ENCODE measurements at places on chromosomes 7 and 10.

- DNase-seq = no peak
These were observed 146.1 kb upstream of the FRMD4A start for GRCh38 chr10:14476641-14477407.

DNA sequence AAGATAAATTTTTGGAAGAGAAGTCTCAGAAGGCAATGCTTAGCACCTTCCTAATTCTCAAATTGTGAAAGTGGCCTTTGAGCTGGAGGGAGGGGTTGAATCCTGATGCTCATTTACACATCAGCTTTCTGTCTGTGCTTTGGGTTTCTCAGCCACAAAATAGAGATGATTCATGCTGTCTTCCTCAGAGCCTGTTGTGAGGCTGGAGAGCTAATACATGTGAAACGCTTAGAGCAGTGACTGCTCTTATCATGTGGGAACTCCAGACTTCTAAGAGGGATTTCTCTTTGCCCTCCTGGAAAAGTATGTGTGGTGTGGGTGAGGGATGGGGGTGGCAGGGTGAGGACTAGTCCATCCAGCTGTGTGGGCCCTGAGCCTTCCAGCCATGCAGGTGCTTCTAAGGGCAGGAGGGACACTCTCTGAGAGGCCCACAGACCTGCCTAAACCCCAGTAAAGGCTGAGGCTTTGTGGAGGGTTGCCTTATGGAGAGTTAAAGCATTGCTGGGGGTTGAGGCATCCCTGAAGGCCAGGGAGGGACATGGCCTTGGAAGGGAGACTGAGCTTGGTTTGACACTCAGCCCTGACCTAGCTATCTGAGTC lies 4.8 kb upstream of the EVX1 start:
- DNase-seq = no peak

- DNase-seq = no peak
These were observed 50.3 kb upstream of the PIP4K2A start for GRCh38 chr10:22764639-22765038.

GRCh38 chr10:44105696-44106095 lies 279.2 kb downstream of the CXCL12 start:
- DNase-seq = no peak

DNA sequence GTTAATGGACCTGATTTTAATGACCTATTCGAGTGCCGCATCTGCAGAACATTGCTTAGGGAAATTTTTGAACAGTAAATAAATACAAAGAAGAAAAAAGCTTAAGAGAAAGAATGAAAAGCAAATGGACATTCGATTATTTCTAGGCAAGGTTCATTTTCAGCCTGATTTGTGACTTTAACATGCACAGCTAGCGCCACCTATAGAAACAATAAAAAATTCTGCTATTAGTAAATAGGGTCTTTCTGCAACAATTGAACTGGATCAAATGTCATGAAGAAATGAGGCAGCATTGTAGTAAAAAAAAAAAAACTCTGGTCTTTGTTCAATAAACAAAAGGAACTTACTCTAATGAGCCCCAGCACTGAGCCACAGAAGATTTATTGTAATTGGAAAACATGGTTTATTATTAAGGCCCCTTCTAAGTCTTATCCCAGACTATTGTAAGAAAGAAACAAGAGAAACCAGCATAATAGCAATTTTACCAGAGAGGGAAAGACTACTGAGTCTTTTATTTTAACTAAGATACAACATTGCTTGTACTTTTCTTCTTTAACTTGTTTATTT lies 41.4 kb upstream of the GHITM start:
- DNase-seq = peak; percentile 15

- no peak for DNase-seq
These were observed 92.8 kb downstream of the CPXM2 start for GRCh38 chr10:123798856-123799255.

DNA sequence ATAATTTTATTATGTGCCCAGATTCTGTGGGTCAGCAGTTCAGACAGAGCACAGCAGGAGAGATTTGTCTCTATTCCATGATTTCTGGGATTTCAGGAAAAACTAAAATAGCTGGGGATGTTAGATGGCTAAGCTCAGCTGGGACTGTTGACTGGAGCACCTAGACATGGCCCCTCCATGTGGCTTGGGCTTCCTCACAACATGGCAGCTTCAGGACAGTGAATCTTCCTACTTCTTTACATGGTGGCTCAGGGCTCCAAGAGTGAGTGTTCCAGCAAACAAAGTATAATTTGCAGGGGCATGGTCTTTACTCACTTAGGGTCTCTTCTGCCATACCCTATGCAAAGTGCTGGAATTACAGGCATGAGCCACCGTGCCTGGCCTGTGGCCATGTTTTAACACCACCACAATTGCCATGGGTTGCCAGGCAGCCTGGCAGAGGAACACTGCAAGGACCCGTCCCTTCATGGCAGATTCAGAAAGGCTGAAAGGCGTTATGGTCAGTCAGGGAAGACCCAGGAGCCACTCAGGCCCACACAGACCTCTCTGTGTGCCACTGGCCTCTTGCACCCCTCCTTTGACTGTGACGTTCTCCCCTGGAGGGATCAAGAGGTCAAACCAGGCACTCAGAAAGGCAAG lies 50.8 kb upstream of the ZMIZ1 start:
- no peak for DNase-seq

GRCh38 chr7:106459397-106460072 lies 174.8 kb upstream of the NAMPT start:
- no peak for DNase-seq

DNA sequence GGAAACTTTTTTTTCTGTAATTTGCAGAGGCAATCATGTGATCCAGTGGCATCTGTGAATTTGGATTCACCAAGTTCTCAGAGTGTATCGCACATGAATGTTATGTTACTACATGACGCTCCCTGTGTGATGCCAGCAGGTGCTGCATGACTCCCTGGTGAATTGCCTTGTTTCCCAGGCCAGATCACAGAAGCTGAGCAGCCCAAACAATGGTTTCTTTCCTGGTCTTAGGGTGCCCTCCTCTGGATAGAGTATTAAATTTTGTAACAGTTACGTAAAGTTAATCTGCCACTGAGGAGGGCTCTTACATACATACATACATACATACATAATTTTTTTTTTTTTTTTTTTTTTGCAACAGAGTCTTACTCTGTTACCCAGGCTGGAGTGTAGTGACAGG lies 3.6 kb downstream of the ZSCAN21 start:
- no peak for DNase-seq

DNA sequence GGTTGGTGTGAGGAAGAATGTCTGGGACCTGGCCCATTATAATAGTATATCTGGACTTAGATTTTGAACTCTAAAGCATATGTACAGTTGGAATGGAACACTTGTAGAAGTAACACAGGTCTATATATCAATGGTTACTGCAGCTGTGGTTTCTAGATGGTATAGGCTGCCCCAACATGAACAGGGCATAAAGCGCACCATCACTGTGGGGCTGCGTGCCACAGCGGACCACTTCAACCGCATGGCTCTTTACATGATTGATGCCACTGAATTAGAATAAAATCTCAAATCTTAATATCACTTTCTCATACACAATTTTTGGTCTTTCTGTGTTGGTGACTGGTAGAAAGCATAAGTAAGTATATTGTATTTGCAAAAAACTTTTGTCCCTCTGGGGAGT lies 59.5 kb downstream of the KLRG2 start:
- no peak for DNase-seq

- no peak for DNase-seq
These were observed 129.2 kb downstream of the ADCY1 start for GRCh38 chr7:45703373-45703821.

- DNase-seq = no peak
These were observed 799.9 kb downstream of the TNS3 start for GRCh38 chr7:46781901-46782439.

- no peak for DNase-seq
These were observed 28.0 kb downstream of the HERC4 start for GRCh38 chr10:68047122-68047521.

DNA sequence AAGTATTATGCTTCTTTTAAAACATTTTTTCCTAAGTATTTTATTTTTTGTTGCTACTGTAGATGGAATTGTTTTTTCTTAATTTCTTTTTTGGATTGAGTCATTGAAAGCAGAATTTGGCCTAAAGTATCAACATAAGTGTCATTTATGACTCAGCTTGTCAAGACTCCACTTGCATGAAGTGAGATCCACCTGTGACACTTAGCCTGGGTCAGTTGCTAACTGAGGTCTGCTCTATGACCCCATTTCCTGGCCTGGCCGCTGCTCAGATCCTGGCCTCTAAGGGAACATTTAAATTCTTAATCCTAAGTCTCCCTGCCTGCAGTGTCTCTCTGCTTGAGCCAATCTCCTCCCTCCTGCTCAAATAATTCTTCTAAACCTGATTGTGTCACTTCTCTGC lies 35.5 kb downstream of the TMEM270 start:
- no peak for DNase-seq

DNA sequence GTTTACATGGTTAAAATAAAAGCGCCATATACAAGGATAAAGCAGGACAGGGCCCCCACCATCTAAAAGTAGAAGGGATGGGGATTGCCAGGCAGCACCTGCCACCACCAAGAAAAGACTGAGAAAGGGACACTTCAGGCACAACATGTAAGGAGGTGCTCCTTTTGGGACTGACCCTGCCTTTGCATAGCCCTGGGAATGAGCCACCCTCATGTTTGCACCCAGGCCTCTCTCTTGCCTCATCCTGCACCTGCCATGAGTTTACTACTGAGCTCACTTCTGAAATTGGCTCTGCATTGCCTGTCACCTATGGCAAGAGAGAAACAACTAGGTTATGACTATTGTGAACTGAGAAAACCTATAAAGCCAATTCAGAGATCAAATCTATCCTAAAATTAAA lies 489.7 kb downstream of the KCNMA1 start:
- DNase-seq = no peak

DNA sequence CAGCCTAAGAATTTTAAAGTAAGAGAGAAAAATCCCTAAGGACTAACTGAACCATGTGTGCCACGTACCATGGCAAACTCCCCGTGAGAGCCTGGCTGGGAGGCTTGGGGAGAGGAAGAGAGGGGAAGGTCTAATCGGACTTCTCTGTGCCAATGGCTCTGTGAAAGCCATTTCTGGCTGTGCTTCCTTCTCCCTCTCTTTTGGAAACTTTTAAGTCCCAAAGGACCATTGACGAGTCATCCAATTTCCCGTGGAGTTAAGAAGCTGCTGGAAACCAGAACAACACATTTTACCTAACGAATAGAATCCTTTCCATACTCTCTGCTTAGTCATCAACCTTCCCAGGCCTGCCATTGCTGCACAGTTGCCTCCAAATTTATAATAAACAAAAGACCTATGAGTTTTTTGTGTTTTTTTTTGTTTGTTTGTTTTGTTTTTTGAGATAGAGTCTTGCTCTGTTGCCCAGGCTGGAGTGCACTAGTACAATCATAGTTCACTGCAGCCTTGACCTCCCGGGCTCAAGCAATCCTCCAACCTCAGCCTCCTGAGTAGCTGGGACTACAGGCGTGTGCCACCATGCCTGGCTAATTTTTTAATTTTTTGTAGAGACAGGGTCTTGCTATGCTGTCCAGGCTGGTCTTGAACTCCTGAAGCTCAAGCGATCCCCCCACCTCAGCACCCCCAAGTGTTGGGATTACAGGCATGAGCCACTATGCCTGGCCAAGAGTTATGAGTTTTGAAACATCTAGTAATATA lies 13.2 kb downstream of the LAMB1 start:
- DNase-seq = no peak

- no peak for DNase-seq
These were observed 366.2 kb downstream of the PCDH15 start for GRCh38 chr10:54434782-54435181.

- DNase-seq = no peak
These were observed 137.7 kb downstream of the NEUROD6 start for GRCh38 chr7:31202801-31203200.

DNA sequence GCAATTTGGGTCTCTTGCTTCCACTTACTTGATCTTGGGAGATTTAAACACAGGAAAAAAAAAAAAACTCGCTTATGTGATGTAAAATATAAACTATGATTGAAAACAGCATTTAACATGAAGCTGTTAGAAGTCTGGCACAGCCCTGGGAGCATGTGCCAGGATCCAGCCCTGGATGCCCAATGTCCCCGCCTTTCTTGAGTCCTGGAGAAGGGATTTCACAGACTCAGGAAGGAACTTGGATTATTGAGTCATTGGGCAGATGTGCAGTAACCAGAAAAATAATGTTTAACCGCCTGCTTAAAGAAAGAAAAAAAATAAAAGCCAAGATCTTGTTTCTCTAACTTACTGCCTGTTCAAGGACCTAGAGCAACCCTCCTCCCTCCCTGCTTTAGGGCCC lies 3.7 kb upstream of the JCAD start:
- DNase-seq = no peak

- DNase-seq = peak; percentile 69
These were observed at the start of gene NXPH1 for GRCh38 chr7:8433477-8434289. Gene NXPH1, plus strand, starts transcription at chr7:8433609.

- DNase-seq = no peak
These were observed 21.8 kb downstream of the MGAM start for GRCh38 chr7:142017451-142017850.

All from neuronal stem cell (in vitro differentiated cells).